ENCODE measurements at places on chromosomes 5 and 9. TPM values are rescaled to one million over a fixed set of nuclear protein-coding genes. Genes with fewer than 3 reads are reported as not detected.

- no peak overlapping the region for H3K4me3 ChIP-seq
- H3K27me3 ChIP-seq, result no peaks in the 10 kb centered on the region
- no peak for DNase-seq
Observed at GRCh38 chr9:89613912-89614892, 9.4 kb downstream of the GADD45G start.

GRCh38 chr5:82384034-82384750, 106.0 kb upstream of the RPS23 start:
- no peak overlapping the region for H3K4me3 ChIP-seq
- H3K4me1 ChIP-seq, result no peaks in the 10 kb centered on the region
- no peak overlapping the region for H3K27ac ChIP-seq
- no peaks in the 10 kb centered on the region for H3K27me3 ChIP-seq
- no peak for DNase-seq

- H3K27ac ChIP-seq, result peak overlapping the region; percentile 86
- H3K4me1 ChIP-seq, result peaks cover 4% of the 10 kb centered on the region
- H3K4me3 ChIP-seq, result no peak overlapping the region
- no peak for DNase-seq
- H3K36me3 ChIP-seq, result no peaks in the 10 kb centered on the region
Observed at GRCh38 chr9:127700140-127700539, 6.6 kb upstream of the CFAP157 start.

- no peak overlapping the region for H3K4me3 ChIP-seq
- H3K4me1 ChIP-seq, result peaks cover 11% of the 10 kb centered on the region
- no peak for DNase-seq
- H3K27ac ChIP-seq, result no peak overlapping the region
Observed at GRCh38 chr5:73419117-73419464, 29.5 kb downstream of the FOXD1 start.

- no peaks in the 10 kb centered on the region for H3K27me3 ChIP-seq
- no peak for DNase-seq
- no peaks in the 10 kb centered on the region for H3K4me1 ChIP-seq
- H3K36me3 ChIP-seq, result no peaks in the 10 kb centered on the region
Observed at GRCh38 chr5:60541980-60542379, 158.0 kb downstream of the DEPDC1B start.

GRCh38 chr9:4262735-4263141, 37.1 kb downstream of the GLIS3 start:
- no peaks in the 10 kb centered on the region for H3K4me1 ChIP-seq
- no peak overlapping the region for H3K27ac ChIP-seq
- DNase-seq, result no peak
- no peaks in the 10 kb centered on the region for H3K36me3 ChIP-seq
- H3K27me3 ChIP-seq, result no peaks in the 10 kb centered on the region

DNA sequence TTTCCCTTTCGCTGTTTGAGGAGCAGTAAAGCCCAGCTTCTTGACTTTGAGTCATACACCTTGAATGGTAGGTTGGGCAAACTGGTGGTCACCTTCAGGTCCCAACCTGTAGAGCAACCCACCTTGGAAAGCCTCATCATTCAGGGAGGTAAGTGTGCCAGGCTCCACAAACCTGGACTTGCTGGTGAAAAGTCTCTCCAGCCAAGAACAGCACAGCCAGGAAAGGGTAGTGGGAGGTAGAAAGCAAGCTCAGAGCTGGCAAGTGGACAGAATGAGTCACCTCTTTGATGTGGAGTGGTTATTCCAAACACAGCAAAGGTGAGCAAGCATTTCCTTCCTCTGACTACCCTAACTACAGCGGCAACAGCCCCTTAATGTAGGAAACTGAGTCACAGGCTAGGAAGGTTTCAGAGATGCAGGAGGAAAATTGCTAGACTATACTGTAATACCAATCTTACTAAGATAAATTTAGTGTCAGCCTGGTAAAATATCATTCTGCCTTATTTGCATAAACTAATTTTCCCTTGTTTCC, 117.5 kb upstream of the MTAP start:
- H3K4me3 ChIP-seq, result no peak overlapping the region
- H3K36me3 ChIP-seq, result no peaks in the 10 kb centered on the region
- DNase-seq, result no peak
- no peak overlapping the region for H3K27ac ChIP-seq
- H3K4me1 ChIP-seq, result no peaks in the 10 kb centered on the region
- H3K27me3 ChIP-seq, result no peaks in the 10 kb centered on the region

GRCh38 chr9:78169125-78169524, 66.8 kb upstream of the CEP78 start:
- H3K36me3 ChIP-seq, result no peaks in the 10 kb centered on the region
- no peaks in the 10 kb centered on the region for H3K4me1 ChIP-seq
- H3K27ac ChIP-seq, result no peak overlapping the region

GRCh38 chr9:16828340-16829281, 41.9 kb downstream of the BNC2 start:
- H3K27ac ChIP-seq, result peak overlapping the region; percentile 9
- peaks cover 5% of the 10 kb centered on the region for H3K4me1 ChIP-seq
- peak overlapping the region; percentile 24 for H3K4me3 ChIP-seq
- no peaks in the 10 kb centered on the region for H3K27me3 ChIP-seq

DNA sequence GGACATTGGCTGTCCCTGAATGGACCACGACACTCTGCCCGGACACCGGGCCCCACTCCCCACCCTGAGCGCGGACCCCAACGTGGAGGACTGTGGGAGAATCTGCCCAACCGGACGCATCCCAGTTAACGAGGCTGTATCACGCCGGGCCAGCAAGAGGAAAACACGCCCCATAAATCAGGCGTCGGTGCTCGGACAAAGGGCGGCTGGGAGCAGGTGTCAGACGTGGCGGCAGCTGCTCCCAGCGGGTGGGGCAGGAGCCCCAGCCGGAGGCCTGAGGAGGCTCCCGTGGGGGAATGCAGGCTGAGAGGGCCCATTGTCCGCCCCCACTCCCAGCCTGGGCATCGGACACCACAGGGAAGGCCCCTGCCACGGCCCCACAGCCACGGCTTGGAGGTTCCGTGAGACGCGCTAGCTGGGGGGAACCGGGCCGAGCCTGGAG, 19.2 kb downstream of the NOTCH1 start:
- H3K27me3 ChIP-seq, result no peaks in the 10 kb centered on the region
- no peak overlapping the region for H3K4me3 ChIP-seq
- H3K27ac ChIP-seq, result peak overlapping the region; percentile 36
- H3K4me1 ChIP-seq, result peaks cover 91% of the 10 kb centered on the region
- no peak for DNase-seq
- peaks cover 12% of the 10 kb centered on the region for H3K36me3 ChIP-seq

DNA sequence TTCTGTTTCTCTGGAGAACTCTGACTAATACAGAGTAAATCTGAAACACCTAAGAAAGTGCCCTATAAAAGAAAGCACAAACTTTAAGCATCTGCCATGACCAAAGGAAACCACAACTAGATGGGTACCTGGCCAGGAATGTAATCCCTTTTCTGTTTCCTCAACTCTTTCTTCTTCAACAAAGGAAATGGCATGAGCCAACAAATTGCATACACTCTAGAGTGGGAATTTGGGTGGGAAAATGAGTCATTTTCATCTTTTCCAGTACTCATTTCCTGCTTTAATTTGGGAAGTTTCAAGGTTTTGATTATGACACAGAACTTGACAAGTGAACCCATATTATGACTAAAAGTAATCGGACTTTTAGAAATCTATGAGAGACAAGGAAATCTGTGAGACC, 349.2 kb upstream of the RORB start:
- H3K27ac ChIP-seq, result no peak overlapping the region
- DNase-seq, result no peak
- H3K4me3 ChIP-seq, result no peak overlapping the region
- H3K4me1 ChIP-seq, result no peaks in the 10 kb centered on the region

GRCh38 chr5:173712609-173713175, 96.2 kb upstream of the BOD1 start:
- no peak overlapping the region for H3K27ac ChIP-seq
- peak; percentile 9 for DNase-seq
- no peaks in the 10 kb centered on the region for H3K36me3 ChIP-seq

GRCh38 chr9:81570083-81570482, 119.3 kb downstream of the TLE1 start:
- DNase-seq, result no peak
- no peak overlapping the region for H3K27ac ChIP-seq
- no peaks in the 10 kb centered on the region for H3K36me3 ChIP-seq
- no peaks in the 10 kb centered on the region for H3K27me3 ChIP-seq
- H3K4me1 ChIP-seq, result no peaks in the 10 kb centered on the region

DNA sequence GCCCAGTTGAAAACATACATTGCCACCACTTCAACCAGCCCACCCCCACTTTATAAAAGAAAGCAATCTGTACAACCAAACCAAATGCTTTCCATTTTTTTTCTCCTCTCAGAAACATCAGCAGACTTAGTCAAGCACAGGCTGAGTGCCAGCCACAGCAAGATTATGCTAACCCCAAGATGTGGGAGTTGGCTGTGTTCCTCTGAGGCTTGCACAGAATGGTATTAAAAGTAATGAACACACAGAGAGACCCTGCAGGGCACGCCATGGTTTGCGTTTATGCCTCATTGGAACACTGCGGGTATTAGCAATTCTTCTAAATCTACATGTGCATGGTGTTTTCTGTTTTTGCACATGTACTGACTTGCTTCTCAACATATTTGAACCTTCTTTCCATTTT, 419.9 kb upstream of the GRAMD2B start:
- no peak for DNase-seq
- no peaks in the 10 kb centered on the region for H3K27me3 ChIP-seq
- H3K4me3 ChIP-seq, result no peak overlapping the region
- H3K4me1 ChIP-seq, result peaks cover 14% of the 10 kb centered on the region
- no peaks in the 10 kb centered on the region for H3K36me3 ChIP-seq

- no peak overlapping the region for H3K27ac ChIP-seq
- H3K27me3 ChIP-seq, result no peaks in the 10 kb centered on the region
- H3K36me3 ChIP-seq, result no peaks in the 10 kb centered on the region
- H3K4me1 ChIP-seq, result peaks cover 31% of the 10 kb centered on the region
Observed at GRCh38 chr5:136034492-136034891, 5.7 kb downstream of the TGFBI start.

DNA sequence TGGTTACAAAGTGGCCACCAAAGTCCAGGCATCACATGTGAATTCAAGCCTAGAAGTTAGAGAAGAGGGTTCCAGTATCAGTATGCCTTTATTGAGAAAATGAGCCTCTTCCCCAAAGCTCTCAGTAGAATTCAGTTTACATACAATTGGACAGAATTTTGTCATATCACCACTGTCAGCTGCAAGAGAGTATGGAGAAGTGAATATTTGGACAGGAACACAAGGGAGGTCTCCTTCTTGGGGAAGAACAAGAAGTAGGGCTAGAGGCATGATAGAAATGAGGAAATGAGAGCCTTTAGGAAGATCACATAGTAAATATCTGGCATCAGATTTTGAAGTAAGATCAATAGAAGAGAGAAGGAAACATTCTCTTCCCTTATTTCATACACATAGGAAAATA, 27.8 kb upstream of the VLDLR start:
- H3K36me3 ChIP-seq, result no peaks in the 10 kb centered on the region
- no peak for DNase-seq
- H3K27ac ChIP-seq, result no peak overlapping the region
- H3K4me3 ChIP-seq, result no peak overlapping the region
- no peaks in the 10 kb centered on the region for H3K27me3 ChIP-seq

DNA sequence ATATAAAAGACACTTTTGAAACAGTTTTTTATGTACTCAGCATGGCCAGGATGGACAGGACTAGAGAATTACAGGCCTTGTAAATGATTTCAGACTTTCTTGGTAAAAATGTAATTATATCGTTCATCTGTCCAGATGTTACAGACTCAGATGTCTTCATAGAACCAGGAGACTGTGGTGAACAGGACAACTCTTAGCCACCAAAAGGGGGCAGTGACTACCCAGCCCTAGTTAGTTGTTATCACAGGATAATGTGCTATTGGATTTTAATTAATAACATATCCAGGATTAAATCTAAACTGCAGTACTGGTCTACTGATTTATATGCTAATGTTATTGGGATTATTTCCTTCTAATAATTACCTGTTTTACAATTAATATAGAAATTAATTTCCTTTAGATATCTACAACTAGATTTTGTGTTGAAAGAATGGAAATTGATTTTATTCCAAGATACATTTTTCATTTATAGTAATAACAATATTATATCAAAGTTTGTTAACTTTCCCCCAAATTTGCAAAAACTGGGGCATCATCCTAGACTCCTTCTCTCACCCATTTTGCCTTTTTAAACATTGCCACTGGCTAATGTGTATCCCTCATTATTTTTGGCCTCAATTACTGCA, 99.4 kb downstream of the MTREX start:
- peaks cover 62% of the 10 kb centered on the region for H3K36me3 ChIP-seq
- H3K4me3 ChIP-seq, result no peak overlapping the region
- H3K4me1 ChIP-seq, result no peaks in the 10 kb centered on the region
- DNase-seq, result no peak
- H3K27ac ChIP-seq, result no peak overlapping the region
- no peaks in the 10 kb centered on the region for H3K27me3 ChIP-seq

DNA sequence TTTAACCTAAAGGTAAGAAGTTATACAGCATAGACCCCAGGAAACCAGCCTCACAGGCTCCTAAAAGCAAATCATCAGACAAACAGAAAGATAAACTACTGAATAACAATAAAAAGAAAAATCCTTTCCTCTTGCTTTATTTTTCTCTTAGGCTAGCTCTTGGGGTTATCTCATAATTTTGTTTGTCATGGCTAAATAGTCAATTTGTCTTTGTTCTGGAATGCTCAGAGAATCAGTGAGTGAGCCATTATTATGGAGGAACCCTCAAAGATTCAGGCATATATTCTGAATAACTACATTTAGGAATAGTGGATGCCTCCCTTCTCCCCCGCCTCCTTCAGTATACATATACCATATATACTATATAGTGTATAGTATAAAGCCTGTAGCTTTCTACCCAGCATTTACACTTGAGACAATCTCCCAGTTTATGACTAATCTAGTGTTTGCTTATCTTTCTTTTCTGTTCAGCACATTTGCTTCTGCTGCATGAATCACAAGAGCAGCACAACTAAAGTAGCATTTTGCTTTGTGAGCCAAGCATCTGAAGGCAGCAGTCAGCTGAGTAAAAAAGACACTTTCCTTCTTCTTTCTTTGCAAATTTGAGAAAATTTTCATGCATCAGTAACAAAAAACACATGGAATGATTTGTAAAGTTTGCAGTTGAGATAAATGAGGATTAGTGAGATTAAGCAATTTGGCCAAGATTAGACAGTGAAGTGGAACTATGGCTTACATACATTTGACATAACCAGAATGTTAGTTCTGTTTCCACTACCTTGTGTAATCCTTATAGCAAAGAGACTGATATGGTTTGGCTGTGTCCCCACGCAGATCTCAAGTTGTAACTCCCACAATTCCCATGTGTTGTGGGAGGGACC, 45.3 kb upstream of the PPP3R2 start:
- no peak for DNase-seq
- no peak overlapping the region for H3K27ac ChIP-seq
- no peaks in the 10 kb centered on the region for H3K36me3 ChIP-seq
- no peaks in the 10 kb centered on the region for H3K27me3 ChIP-seq
- no peaks in the 10 kb centered on the region for H3K4me1 ChIP-seq

Gene FREM1
- 7.0 TPM for total RNA-seq

Gene MCIDAS
- total RNA-seq, result not detected

Gene CACNA1B
- 0.29 TPM for total RNA-seq

Gene ANGPTL2
- total RNA-seq, result 19.4 TPM

Gene DMRT2
- total RNA-seq, result 0.46 TPM

Gene PCDHB13
- total RNA-seq, result 3.2 TPM

Gene AOPEP
- total RNA-seq, result 79.7 TPM

Gene RNF183
- not detected for total RNA-seq
